DMS 273 treated with DMSO at 0.1 percent for 48 hours (cell line): ENCODE measurements at places on chromosomes 13 and 19.
A peak's percentile ranks its signal among the peaks of the same experiment; 100 is the strongest.

GRCh38 chr19:50713556-50714236 is 5.9 kb downstream of the SHANK1 start:
- DNase-seq: no peak

- DNase-seq: no peak
Measured at GRCh38 chr13:41139296-41139966, 6.8 kb upstream of the KBTBD6 start.

DNA sequence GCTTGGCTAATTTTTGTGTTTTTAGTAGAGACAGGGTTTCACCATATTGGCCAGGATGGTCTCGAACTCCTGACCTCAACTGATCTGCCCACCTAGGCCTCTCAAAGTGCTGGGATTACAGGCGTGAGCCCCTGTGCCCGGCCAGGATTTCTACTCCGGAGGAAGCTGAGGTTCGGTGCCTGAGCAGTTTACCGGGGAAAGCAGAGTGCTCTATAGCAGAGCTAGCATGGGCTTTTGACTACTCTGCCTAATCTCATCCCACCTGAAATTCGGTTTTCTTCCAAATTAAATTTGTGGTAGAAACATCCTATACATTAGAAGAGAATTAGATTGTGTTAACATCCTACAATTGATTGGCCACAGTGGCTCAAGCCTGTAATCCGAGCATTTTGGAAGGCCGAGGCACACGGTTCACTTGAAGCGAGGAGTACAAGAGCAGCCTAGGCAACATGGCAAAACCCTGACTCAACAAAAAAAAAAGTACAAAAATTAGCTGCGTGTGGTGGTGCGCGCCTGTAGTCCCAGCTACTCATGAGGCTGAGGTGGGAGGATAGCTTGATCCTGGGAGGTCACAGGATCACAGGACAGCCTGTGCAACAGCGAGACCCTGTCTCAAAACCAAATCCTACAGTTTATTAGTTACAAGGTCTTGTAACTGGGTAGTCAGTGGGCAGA is 1.6 kb downstream of the RPL13A start:
- no peak for DNase-seq

DNA sequence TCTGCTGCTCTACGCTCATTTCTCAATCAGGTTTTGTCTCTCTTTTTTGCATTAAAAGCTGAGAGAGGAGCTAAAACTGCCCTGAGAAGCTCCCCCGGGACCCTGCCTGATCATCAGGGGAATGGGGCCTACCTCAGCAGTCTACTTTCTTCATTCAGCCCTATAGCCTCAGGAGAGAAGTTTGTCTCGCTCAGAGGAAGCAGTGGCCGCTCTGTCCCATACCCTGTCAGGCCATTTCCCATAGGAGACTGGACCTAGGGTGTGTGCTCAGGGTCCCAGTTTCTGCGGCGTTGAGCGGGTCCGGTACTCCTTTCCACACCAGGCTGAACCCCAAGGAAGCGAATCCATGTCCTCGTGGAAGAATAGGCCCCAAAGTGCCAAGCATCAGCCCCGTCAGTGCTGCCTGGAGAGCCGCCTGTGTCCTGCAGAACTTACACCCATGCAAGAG is 21.7 kb downstream of the UBE2L5 start:
- DNase-seq: no peak

DNA sequence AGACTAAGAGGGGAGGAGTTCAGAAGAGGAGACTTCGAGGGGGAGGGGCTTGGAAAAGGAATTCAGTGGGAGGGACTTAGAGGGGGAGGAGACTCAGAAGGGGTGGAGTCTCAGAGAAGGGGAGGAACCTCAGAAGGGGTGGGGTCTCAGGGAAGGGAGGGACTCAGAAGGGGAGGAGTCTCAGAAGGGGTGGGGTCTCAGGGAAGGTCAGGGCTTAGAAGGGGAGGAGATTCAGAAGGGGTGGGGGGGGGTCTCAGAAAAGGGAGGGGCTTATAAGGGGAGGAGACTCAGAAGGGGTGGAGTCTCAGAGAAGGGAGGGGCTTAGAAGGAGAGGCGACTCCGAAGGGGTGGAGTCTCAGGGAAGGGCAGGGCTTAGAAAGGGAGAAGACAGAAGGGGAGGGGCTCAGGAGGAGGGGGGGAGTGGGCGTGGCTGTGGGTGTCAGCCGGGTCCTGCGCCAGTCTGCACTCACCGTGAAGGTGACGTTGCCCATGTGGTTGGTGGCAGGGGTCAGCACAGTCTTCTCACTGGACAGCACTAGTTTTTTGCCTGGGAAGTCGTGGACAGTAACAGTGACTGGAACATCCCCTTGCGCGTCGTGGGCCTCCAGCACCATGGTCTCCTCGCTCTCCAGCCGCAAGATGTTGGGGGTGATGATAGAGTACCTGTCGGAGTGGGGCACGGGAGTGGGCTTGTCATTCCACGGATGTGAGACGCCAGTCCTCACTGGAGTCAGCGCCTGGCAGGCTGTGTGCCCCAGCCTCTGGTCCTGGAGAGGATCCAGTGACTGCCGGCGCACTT is 1.5 kb downstream of the C3 start:
- no peak for DNase-seq

- no peak for DNase-seq
Measured at GRCh38 chr13:54633456-54633855, 1604.8 kb downstream of the OLFM4 start.

GRCh38 chr19:21611659-21612402 is 106.4 kb downstream of the ZNF429 start:
- no peak for DNase-seq

DNA sequence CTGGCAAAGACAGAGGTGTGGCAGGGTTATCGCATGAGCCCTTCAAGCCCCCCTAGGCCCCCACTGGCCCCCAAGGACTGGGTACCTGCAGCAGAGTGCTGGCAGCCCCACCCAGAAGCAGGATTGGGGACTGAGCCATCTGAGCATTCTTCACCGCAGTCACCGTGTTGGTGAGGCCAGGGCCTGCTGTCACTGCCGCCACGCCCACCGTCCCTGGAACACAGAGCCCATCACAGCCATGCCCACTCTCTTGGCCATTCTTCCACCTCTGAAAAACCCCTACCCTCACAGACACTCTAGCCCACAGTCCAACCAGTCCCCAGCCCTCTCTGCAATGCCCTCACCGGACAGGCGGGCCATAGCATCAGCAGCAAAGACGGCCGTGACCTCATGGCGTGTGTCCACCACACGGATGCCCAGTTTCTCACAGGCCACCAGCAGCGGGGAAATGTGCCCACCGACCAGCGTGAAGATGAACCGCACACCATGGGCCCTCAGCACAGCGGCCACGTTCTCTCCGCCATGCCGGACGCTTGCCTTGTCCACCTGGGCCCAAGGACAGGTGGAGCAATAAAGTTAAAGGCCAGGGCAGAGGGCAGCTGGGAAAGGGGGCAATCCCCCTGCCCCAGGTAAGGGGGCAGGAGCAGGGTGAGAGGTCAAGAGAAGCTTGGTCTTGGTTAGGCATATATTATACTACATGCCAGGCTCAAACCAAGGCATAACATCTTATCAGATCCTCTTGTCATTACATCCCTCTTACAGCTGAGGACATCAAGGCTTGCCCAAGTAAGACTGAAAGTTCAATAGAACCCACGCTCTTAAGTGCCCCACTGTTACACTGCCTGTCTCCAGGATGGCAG is 16.1 kb downstream of the SYDE1 start:
- no peak for DNase-seq

GRCh38 chr13:71583581-71583980 is 283.4 kb downstream of the DACH1 start:
- no peak for DNase-seq

- no peak for DNase-seq
Measured at GRCh38 chr13:105165449-105166125, 1369.9 kb downstream of the EFNB2 start.

DNA sequence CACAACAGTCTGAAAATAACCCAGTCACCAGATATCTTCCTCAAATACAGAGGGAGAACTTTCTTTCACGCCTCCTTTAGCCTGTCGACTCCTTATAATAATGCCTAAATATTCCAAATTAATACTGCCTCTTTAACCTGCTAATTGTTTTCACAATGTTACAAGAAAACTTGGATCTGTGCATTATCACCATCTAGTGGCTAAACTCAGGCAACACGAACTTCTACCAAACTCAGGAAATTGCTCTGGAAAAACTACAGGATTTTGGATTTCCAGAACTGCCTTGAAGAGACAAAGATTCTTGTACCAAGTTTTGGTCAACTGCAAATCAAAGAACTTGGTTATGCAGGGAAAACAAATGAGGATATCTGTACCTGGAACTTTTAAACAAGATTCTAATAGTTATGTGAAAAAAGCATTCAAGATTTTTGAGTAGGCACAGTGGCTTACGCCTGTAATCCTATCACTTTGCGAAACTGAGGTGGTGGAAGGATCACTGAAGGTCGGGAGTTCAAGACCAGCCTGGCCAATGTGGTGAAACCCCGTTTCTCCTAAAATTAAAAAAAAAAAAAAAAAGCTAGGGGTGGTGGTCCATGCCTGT is 10.8 kb downstream of the CLN5 start:
- DNase-seq: no peak

GRCh38 chr13:31923134-31923763 is 108.3 kb upstream of the FRY start:
- DNase-seq: no peak

- DNase-seq: no peak
Measured at GRCh38 chr19:9934132-9934950, 2.0 kb downstream of the OLFM2 start.

GRCh38 chr13:54627646-54628372 is 1599.2 kb downstream of the OLFM4 start:
- no peak for DNase-seq

GRCh38 chr19:58204566-58204965 is 21.7 kb downstream of the ZNF274 start:
- DNase-seq: no peak

DNA sequence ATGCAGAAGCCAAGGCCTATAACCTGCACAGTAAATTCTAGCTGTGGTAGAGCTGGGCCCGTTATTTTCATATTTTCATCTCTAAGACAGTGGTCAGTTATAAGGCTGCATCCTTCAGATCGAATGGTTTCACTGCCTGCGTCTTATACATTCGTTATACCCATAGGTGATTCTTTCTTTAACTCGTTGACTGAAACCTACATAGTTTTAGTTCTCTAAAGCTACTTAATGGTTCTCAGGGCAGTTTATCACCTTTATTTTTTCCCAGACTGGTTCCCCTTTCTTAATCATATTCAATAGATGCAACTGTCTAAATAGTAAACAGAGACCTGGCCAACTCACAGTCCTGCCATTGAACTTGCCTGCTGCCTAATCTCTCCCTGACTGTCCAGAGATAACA is 615.3 kb upstream of the SLITRK1 start:
- DNase-seq: no peak

- peak; percentile 9 for DNase-seq
Measured at GRCh38 chr19:29287061-29287460, 74.1 kb upstream of the UQCRFS1 start.

GRCh38 chr19:16628183-16628983 is at the start of gene MED26:
Gene MED26, minus strand, starts transcription at chr19:16628204. Its CDS starts 261 bp downstream, at chr19:16627943.
- DNase-seq: peak; percentile 70

- DNase-seq: peak; percentile 96
Measured at GRCh38 chr19:51367565-51368365, 1.0 kb downstream of the CLDND2 start.

GRCh38 chr13:108185223-108185622 is 30.1 kb downstream of the LIG4 start:
- DNase-seq: no peak

GRCh38 chr19:35118268-35119020 is 2.8 kb downstream of the FXYD3 start:
- no peak for DNase-seq

DNA sequence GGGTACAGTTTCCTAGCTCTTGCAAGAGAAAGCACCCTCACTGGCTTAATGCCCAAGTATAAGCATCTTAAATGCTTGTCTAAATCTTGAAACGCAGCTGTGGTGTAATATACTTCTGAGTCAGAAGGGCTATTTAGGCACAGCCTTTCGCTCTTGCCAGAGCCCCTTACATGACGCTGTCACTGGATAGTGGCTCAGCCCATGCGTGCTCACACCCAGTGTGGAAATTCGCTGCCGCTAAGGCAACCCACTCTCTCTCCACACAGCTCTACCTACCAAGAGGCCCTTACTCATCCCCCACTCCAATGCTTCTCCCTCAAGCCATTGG is 24.0 kb downstream of the UQCRFS1 start:
- DNase-seq: no peak

- no peak for DNase-seq
Measured at GRCh38 chr19:54418030-54418929, 3.0 kb downstream of the TTYH1 start.

GRCh38 chr13:66995203-66995611 is 234.9 kb downstream of the PCDH9 start:
- no peak for DNase-seq

DNA sequence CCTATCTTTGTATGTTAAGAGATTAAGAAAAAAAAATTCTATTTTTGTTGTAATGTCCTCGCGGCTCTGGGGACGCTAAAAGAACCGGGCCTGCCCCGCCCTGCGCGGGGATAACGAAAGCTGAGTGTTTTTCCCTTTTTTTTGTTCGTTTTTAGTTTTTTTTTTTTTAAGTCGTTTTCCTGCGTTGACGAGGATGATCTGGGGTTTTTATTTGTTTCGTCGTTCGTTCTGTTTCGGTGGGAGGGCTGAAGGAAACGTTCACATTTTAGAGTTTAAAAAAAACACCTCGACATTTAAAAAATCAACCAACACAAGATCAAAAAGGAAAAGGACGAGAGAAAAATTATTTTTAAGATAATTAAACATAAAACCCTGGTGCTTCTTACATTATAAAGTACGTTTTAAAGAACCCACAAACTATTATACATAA is 5.6 kb downstream of the LYL1 start:
- DNase-seq: no peak

DNA sequence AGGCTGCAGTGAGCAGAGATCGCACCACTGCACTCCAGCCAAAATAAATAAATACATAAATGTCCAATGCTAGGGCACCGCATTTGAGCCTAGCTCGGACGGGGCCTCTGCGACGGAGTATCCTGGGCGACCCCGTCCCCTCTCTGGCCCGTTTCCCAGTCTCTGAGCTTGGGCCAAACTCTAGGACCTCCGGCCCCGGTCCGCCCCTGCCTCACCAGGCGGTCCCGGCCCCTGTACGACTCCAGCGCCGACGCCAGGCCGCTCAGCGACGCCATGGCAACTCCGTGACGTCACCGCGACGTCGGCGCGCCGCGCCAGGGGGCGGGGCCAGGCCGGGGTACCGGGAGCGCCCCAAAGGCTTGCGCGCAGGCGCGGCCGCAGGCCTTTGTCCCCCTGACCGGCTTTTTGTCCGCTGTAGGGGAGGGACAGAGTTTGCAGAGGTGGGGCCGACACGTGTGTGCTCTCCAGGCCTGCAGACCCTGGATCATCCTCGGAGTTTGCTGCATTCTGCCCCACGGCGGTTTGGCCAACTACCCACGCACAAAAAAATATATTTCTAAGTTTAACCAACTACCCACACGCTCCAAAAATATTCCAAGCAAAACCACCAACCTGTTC is at the start of gene PEX11G:
Gene PEX11G, minus strand, starts transcription at position 300 of the 618 bp plus-strand sequence. Its CDS starts 25 bp downstream, at position 275.
- peak; percentile 58 for DNase-seq

GRCh38 chr19:39351537-39352064 is 9.4 kb downstream of the SAMD4B start:
- DNase-seq: no peak
